Activated T-cell treated with anti-CD3 and anti-CD28 coated beads for 24 hours (primary cell): ENCODE measurements at places on chromosomes 12 and 14.

DNA sequence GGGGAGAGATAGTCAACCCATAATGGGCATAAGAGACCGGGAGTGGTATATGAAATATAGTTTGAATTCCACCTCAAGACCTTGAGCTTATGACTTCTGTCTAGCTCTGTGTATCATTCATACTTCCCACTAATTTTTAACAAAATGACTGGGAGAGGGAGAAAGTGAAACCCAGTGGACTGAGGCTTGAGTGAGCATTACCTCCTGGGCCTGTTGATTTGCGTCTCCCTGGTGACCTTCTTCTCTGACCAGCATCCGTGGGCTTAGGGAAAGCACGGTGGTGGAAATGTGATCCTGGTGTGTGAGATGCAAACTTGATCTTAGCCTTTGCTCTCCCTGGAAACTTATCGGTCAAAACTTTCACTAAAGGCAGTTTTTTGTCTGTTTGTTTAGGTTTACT is 207.9 kb upstream of the BCL2L14 start:
- no peak for DNase-seq

DNA sequence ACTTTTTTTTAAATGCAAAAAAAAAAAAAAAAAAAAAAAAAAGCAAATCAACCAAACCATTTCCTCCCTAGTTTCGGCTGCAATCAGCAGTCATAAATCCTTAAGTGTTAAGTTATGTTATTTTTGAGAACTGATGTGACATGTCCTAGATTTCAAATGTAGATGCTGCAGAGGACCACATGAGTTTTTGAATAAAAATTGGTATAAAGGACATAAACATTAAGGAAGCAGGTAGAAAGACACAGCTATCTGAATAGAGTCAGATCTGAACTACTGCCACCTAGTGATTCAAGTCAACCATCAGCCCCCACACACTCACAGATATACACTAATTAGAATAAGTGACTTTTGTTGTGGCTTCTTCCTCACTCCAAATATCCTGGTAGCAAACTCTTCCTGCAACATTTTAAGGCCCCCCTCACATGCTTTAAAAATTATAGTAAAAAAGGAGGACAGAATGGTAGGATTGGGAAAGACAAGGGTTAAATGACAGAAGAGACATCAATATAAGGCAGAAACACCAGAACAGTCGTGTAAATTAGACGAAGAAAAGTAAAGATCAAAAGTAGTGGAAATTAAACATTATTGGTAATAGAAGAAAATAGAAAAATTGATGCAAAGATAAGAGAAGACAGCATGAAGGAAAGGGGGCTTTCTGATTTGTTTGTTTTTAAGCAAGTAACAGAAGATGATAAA is 394.5 kb upstream of the ATP2B1 start:
- DNase-seq: no peak

DNA sequence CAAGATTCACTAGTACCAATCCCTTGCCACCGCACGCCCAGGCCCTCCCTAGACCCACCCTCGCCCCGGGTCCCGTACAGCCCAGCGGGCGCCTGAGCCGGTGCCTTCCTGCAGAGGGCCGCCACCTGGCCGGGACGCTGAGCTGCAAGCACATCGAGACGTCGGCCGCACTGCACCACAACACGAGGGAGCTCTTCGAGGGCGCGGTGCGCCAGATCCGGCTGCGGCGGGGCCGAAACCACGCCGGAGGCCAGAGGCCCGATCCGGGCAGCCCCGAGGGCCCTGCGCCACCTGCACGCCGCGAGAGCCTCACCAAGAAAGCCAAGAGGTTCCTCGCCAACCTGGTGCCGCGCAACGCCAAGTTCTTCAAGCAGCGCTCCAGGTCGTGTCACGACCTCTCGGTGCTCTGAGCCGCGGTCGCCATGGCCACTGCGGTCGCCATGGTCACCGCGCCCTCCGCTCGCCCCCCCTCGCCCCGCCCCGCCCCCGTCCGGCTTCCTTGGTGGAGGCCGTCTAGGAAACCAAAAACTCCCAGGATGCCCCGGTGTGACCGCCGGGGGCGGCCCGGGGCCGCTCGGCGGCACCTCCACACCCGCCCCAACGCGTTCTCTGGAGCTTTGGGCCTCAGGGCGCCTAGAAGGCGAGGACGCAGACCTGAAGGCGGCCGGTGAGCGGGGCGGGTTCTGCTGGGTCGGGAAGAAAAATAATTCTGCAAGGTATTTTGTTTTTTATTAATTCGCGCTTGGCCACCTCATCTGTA is 3.7 kb downstream of the REM2 start:
- DNase-seq: peak; percentile 57

DNA sequence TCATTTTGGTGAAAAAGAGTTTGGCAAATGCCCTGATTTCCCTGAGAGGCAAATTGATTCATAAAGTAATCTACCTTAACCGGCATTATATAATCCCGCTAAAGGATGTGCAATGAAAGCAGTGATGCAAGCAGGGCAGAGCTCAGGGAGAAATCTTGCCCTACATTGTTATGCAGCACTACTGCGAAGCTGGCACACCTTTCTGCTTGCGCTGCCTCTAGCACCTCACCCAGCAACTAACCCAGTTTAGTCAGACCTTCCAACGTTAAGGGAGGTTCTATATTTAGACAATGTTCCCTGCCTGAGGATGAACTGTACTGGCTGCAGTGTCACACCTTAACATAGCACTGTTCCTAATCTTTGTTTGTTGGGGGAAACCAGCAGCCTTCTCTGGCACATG is 60.8 kb upstream of the CCDC196 start:
- DNase-seq: no peak

DNA sequence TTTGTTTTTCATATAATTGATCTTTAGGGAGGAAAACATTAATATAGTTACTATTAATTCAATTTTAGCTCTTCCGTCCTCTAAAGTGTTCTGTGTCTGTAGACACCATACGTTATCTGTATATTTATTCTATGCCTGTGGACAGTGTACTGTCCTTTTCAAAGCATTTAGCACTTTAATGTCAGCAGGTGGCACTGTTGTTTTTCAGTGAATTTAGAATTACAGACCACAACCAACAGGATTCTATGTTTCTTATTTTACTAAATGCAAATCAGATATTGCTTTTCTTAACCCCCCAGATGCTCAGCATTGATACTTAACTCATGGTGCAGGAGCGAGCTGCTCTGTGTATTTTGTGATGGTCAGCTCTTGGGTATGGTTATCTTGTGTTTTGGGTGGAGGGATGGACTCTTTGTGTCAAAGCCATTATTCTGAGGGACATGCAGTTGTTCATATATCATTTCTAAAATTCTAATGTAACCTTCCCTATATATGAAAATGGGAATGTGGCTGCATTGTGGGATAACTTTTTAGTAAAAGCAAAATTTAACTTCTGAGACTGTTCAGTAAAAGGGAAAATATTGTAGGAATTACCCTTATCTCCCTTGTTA is 65.2 kb downstream of the PAPOLA start:
- DNase-seq: no peak

GRCh38 chr12:83179999-83180398 is 493.3 kb downstream of the TMTC2 start:
- no peak for DNase-seq

DNA sequence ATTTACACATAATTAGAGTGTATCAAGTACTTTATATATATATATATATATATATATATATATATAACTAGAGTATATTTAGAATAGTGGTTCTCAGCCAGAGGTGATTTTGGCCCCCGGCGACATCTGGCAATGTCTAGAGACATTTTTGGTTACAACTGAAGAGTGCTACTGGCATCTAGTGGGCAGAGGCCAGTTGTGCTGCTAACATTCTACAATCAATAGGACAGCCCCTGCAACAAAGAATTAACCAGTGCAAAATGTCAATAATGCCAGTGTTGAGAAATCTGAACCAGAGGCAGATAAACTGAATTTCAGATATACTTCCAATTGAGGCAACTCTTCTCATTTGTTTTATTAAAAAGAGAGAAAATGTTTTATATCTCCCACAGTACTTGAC is 8.9 kb downstream of the GTF2A1 start:
- DNase-seq: no peak

DNA sequence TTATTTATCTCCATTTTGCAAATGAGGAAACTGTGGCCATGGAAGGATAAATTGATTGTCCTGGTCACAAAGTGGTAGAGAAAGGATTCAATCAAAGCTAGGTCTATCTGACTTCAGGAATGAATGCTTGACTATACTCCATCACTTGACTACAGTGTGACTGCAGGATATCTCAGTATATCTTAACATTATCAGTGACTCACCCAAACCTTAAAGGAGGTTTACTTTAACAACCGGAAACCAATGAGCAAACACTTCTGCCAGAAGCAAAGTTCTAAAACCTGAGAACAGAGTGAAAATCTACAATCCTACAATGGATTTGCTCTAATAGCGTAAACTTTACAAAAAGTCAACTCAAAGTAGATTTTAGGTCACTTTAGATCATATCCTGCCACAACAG is 277.0 kb downstream of the CEP128 start:
- no peak for DNase-seq

GRCh38 chr12:111033281-111034082 is 113.1 kb upstream of the MYL2 start:
- no peak for DNase-seq
